ENCODE measurements at places on chromosomes 12 and 14.

- DNase-seq, result peak; percentile 88
These were observed 3.4 kb upstream of the RNASE7 start for GRCh38 chr14:21038441-21039422.

- DNase-seq, result no peak
These were observed 322.7 kb downstream of the ALG10 start for GRCh38 chr12:34344851-34345522.

DNA sequence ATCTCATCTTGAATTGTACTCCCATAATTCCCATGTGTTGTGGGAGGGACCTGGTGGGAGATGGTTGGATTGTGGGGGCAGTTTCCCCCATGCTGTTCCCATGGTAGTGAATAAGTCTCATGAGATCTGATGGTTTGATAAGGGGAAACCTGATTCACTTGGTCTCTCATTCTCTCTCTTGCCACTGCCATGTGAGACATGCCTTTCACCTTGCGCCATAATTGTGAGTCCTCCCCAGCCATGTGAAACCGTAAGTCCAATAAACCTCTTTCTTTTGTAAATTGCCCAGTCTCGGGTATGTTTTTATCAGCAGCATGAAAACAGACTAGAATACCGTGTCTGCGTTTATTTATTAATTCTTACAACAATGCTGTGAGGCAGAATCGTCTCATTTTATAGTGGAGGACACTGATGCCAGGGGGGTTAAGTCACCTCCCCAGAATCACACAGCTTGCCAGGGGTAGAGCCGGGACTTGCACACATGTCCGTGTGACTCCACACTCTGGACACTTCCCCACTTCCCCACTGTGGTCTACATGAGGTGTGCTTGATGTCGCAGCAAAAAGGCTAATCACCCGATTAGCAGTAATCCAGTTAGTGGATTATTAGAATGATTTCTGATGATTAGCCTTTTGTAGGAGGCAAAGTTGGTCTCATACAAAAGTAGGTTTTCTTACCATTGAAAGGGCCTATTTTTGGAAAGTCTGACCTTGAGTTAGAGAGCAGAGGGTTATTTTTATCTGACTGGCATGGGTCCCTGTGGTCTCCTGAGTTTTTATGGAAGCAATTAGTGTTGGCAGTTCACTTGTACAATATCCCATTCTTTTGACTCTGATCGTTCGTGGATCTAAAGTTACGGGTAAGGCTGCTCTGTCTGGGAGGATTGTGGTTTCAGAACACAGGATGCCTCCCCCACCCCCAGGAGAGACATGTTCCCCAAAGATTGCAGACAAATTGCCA is 47.4 kb upstream of the BCL7A start:
- no peak for DNase-seq

GRCh38 chr12:22598141-22598762 is 26.7 kb upstream of the ETNK1 start:
- no peak for DNase-seq

DNA sequence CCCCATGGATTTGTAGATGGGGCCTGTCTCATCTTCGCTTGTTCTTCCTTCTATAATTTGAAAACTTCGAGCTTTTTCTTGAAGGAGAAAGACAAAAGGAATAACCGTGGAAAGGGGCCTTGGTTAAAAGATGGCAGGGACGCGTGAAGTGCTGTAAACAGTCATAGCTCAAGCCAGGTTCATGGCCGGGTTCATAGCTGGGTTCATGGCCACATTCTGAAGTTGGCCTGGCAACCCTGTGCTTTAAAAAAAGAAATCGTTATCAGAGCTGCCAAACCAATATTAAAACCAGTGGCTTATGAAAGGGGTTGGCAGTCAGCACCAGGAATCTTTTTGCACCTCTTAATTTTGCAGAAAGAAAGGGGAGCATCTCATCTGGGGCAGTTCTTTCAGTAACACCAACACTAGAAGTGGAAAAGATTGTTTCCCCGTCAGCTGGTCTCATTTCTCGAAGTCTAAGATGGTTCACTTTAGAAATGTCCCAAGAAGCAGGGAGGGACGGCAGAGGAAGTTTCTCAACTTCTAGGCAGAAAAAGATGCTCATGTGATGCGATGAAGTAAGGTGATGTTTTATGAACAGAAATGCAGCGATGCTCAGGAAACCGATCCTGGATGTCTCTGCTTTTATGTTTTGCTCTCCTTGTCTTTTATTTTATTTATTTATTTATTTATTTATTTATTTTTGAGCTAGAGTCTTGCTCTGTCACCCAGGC is 193.1 kb upstream of the TBX3 start:
- no peak for DNase-seq

GRCh38 chr12:30823156-30823699 is 68.5 kb upstream of the CAPRIN2 start:
- peak; percentile 31 for DNase-seq

- no peak for DNase-seq
These were observed 319.6 kb upstream of the RTL1 start for GRCh38 chr14:101223127-101223526.

DNA sequence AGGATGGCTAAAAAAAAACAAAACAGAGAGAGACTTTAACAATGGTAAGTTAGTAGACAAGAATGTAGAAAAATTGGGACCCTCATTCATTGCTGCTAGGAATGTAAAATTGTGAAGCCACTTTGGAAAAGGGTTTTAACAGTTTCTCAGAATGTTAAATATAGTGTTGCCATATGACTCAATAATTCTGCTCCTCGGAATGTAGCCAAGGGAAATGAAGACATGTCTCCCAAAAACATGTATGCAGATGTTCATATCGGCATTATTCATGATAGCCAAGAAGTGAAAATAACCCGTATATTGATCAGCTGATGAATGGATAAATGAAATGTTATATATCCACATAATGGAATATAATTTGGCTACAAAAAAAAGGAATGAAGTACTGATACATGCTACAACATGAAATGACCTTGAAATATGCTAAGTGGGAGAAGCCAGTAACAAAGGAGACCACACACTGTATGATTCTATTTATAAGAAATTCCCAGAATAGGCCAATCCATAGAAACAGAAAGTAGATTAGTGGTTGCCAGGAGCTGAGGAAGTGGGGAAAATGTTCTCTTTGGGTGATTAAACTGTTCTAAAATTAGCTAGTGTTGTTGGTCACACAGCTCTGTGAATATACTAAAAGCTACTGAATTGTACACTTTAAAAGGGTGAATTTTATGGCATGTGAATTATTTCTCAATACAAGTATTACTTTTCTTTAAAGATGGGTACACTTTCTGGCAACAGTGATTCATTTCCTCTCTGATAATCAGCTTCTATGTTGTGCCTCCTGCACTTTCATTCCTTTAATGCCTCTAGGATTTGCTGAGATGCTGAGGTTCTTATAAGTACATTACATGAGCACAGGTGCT is 132.5 kb downstream of the DAAM1 start:
- DNase-seq, result no peak

DNA sequence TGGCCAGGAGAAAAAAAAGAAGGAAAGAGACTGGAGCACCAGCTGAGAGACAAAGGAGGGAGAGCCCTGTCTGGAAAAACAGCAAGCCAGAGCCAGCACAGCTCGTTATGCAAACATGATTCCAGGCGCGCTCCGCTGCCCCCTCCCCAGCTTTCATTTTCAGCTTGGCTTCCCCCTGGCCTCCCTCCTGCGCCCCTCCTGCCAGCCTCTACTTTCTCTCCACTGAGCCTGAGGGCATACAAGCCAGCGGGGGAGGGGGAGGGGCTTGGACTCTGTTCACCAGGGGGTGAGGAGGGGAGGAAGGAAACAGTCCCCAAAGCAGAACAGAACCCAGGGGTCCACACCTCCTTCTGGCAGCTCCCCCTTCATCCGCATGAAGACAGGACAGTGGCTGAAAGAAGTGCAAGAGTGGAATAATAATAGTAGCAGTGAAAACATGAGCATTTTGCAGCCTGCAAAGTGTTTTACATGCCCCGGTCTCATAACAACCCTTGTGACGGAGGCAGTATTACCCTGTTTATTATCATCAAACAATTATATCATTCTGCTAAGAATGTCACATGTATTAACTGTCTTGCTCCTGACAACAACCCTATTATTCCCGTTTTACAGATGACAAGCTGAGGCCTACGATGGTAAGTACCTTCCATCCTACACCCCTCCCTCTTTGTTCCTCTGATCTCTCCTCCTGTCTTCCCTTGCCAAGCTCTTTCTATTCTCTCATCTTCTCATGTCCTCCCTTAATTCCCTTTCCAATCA is 24.2 kb downstream of the SMUG1 start:
- DNase-seq, result no peak

DNA sequence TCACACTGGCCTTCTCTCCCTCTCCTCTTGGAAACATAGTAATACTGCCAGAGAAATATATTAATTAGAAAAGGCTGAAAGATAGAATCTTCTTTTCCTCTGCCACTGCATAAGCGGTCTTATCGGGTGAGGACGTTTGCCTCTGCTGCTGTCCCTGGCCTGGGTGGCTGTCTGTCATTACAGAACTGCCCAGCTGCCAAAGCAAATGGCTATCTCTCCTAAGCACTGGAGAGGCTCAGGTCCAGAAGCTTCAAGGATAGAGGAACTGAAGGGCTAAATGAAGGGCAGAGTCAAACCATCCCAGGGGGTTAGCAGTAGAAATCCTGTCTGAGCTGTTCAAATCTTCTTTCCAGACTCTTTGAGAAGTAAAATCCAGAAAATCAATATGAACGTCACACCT is 198.6 kb upstream of the CAND1 start:
- no peak for DNase-seq

GRCh38 chr12:46693034-46693433 is 132.8 kb downstream of the SLC38A4 start:
- no peak for DNase-seq

DNA sequence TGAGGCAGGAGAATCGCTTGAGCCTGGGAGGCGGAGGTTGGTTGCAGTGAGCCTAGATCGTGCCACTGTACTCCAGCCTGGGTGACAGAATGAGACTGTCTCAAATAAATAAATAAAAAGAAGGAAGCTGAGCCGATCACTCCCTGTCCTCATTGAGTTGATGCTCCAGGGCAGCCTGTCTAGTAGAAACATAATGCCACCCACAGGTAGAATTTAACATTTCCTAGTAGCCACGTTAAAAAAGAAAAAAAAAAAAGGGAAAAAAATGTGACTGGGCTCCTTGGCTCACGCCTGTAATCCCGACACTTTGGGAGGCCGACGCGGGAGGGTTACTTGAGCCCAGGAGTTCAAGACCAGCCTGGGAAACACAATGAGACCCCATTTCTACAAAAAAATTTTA is 135.7 kb downstream of the SCARB1 start:
- no peak for DNase-seq

- DNase-seq, result no peak
These were observed 333.4 kb upstream of the CCDC196 start for GRCh38 chr14:66152747-66153146.

- DNase-seq, result no peak
These were observed 64.3 kb downstream of the PLEKHG3 start for GRCh38 chr14:64768401-64769095.

DNA sequence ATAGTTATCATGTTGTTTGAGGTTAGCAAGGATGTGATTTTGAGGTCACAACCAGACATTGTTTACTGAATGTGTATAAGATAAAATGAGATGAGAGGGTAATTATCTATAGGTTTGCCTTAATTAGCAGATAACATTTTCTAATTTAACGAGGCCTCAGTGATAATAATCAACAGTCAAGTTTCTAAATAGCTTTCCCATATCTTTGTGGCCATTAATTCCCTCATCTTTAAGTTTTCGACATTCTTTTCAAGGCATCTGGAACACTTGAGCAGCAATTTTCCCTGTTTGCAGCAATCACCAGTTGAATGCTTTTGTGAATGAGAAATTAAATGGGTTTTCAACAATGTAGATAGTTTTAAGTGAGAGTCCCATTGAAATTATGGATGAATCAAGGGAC is 304.1 kb downstream of the SYT1 start:
- no peak for DNase-seq

GRCh38 chr12:42326541-42327226 is 717 bp downstream of the PPHLN1 start:
- no peak for DNase-seq

DNA sequence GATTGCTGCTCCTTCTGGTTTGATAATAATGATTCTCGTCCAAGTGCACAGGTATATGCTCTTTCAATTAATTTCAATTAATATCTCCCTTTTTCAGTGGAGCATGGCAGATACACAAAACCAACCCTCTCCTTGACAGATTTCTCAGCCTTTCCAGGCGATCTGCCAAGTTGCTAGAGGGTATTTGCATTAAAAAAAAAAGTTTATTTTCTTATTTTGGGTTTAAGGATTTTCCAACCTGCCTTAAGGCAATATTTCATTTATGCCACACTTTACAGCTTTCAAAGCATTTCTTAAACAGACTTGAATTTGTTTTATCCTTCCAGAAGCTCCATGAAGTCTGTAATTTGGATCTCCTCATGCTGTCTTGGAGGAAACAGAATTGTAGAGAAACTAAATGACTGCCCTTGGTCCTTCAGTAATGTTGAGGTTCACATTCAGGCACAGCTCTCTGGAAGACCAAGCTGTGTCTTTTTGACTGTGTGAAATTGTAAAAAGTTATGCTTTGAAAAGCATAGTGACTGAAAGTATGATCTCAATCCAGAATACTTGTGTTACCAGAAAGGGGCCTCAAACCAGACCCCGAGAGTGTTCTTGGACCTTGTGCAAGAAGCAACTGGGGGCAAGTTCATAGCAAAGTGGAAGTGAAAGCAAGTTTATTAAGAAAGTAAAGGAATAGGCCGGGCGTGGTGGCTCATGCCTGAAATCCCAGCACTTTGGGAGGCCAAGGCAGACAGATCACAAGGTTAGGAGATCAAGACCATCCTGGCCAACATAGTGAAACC is 2.3 kb downstream of the DGLUCY start:
- no peak for DNase-seq

- DNase-seq, result no peak
These were observed 153.9 kb downstream of the PRKCH start for GRCh38 chr14:61475316-61475715.

DNA sequence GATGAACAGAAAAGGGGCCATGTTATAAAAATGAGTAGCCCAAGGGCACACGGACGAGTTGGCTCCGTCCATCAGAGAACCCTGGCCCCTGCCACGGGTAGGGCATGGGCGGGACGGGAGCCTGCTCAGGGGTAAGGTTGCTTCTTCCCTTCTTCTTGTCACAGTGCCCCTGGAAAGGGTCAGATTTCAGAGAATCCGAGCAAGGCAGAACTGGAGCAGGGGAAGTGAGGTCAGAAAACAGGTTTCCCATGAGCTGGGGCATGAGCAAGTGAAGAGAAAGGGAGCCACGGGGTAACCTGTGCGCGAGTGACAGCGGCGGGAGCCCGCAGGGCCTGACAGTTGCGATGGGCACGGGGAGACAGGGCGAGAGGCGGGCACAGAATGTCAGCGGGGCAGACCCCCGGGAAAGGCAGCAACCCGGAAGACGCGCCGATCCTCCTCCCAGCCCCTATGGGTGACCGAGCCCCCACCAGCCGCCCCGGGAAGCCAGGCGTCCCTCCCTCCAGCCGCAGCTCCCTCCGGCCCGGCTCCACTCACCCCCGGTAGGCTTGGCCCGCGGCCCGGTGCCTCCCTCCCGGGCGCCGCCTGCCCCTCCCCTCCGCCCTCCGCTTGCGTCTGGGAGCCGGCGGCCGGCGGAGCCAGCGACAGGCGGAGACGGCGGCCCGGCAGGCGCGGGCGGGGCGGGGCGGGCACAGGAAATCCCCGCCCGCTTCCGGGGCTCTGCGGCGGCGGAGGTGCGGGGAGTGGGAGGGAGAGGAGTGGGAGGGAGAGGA is at the start of gene ZNF641:
TSS of gene ZNF641 (minus strand) at position 671 of the 773 bp plus-strand sequence. CDS start 2,829 bp downstream, outside the sequence.
- peak; percentile 88 for DNase-seq
